NCI-H2029 treated with DMSO at 0.1 percent for 48 hours (cell line): ENCODE measurements at places on chromosomes 7 and 10.

DNA sequence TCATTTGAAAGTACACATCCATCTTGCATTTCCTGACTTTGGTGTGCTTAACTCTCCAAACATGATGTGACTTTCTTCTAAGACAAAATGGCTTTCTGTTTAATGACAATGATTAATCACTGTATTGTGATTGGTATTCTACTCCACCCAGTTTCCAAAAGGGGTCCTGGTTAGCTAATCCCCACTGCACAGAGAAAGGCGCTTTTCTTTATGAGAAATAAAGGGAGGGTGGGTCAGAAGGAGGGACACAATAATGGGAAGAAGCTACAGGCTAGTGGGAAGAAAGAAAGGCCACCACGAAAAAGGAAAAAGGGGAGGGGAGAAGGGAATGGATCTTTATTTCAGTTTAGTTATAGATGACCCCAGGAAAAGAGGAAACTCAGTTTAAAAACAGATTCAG lies 69.2 kb downstream of the PRTFDC1 start:
- DNase-seq = no peak

DNA sequence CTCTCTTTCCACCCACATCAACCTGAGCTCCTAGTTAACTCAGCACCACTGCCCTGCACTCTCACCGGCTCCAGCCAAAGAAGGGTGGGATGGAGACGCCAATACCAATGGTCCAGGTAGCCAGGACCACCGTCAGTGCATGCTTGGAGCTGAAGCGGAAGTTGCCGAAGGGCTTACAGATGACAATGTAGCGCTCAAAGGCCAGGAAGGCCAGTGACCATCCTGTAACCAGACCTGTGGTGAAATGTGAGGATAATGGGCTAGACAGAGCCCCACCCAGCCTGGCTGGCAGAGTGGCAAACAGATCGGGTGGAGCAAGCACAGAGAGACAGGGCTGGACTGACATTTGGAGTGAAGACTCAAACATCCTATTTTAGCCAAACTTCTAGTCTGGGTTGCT lies 673 bp downstream of the OPN1SW start:
- DNase-seq = no peak

- no peak for DNase-seq
These were observed 65.2 kb upstream of the PODXL start for GRCh38 chr7:131621652-131622051.

- DNase-seq = no peak
These were observed 18.0 kb downstream of the CAMK2B start for GRCh38 chr7:44307301-44307900.

- DNase-seq = no peak
These were observed 79.7 kb upstream of the FAM3C start for GRCh38 chr7:121475806-121476205.

GRCh38 chr10:86937502-86938154 lies 19.8 kb downstream of the MMRN2 start:
- DNase-seq = no peak

GRCh38 chr7:83201355-83201754 lies 38.7 kb upstream of the PCLO start:
- DNase-seq = no peak

DNA sequence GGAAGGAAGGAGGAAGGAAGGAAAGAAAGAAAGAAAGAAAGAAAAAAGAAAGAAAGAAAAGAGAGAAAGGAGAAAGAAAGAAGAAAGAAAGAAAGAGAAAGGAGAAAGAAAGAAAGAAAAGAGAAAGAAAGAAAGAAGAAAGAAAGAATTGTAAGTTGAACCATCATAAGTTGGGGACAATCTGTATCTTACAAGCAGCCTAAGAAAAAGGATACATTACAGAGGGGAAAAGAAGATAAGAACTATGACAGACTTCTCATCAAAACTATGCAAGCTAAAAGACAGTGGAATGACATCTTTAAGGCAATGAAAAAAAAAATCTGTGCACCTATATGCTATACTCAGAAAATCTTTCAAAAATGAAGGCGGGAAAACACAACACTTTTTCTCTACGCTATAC lies 50.3 kb upstream of the SP4 start:
- DNase-seq = no peak

DNA sequence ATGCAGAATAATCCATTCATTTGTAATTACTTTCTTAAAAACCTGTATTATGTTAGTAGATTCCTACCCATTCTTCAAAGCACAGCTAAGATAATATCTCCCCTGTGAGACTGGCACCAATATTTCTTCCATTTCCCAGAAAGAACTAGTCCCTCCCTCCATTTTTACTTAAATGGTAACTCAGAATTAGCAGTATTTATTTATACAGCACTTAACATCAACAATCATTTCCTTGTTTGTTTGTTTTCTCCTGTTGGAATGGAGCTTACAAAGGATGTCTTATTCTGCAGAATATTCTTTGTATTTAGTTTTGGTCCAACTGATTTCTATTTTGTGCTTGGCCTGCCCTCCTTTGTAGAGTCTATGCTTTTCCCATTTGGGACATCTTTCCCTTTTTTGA lies 32.1 kb upstream of the PTPN12 start:
- no peak for DNase-seq

DNA sequence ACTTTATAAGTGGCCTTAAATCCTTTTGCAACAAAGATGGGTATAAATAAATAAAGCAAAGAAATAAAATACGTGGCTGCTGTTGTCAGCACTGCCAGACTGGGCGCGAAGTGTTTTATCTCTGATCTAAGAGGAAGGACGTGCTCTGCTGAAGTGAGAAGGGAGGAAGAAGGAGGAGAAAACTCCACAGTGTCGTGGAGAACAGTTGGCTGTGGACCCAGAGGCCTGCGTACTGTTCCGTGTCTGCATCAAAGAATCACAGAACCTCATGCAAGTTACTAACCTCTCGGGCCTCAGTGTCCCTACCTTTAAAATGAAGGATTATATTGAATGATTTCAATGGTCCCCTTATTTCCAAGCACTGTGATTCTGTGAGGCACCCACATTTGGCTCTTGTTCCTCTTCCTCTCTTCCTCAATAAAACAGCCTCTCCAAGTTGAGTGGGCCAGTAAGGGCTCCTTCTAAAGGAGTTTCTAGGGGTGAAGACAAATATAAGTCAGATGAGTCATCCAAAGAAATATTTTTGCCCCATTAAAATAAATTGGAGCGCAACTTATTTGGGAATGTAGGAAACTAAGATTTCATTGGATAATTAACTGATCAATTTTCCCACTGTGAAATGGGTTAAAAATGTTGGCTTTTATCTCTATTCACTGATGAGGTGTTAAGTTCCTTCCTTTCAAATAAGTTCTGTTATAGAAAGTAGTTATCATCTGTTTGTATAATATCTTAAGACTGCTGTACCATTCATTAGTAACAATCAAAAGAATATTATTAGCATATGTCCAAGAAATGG lies 126.9 kb upstream of the EFCAB10 start:
- DNase-seq = no peak

DNA sequence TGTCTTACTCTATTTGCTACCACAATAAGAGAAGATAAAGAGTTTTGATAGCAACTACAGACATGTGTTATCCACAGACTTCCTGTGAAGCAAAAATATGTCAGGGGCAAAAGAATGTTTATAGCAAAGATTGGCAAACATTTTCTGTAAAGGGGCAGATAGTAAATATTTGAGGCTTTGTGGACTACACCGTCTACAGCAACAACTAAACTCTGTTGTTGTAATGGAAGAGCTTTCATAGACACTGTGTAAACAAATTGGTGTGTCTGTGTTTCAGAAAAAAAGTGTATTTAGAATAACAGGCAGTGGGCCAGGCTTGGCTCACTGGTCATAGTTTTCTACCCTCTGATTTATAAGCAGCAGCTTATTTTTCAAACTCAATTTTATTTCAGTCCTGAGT lies 521.4 kb downstream of the ANKRD7 start:
- no peak for DNase-seq

DNA sequence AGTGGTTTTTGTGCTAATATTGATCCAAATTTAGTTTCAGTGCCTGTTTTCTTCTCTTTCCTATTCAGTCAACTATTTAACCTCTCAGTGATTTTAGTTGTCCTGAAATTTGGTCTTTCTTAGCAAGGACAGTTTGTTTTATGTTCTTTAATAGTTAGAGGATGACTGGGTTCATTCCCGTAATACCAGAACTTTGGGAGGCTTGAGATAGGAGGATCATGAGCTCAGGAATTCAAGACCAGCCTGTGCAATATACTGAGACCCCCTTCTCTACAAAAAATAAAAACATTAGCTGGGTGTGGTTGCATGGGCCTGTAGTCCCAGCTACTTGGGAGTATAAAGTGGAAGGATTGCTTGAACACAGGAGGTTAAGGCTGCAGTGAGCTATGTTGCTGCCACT lies 148.3 kb downstream of the EXOC4 start:
- no peak for DNase-seq

GRCh38 chr7:115128154-115128553 lies 206.3 kb downstream of the MDFIC start:
- DNase-seq = no peak

DNA sequence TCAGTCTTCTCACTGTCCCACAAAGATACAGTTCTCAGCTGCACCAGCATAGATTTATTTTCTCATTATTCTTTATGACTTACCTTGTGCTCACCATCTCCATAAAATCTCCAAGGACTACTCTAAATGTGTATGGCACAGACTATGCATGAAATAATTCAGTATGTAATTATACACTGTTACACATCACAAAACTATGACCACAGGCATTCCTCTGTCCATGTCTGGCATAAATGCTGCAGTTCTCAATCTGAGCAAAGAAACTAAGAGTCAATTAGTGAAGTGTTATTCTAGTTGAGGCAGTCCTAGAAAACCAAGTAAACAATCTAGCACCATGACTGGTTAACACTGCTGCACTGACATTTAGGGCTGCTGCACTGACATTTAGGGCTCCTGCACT lies 2.7 kb downstream of the CYCS start:
- DNase-seq = no peak

DNA sequence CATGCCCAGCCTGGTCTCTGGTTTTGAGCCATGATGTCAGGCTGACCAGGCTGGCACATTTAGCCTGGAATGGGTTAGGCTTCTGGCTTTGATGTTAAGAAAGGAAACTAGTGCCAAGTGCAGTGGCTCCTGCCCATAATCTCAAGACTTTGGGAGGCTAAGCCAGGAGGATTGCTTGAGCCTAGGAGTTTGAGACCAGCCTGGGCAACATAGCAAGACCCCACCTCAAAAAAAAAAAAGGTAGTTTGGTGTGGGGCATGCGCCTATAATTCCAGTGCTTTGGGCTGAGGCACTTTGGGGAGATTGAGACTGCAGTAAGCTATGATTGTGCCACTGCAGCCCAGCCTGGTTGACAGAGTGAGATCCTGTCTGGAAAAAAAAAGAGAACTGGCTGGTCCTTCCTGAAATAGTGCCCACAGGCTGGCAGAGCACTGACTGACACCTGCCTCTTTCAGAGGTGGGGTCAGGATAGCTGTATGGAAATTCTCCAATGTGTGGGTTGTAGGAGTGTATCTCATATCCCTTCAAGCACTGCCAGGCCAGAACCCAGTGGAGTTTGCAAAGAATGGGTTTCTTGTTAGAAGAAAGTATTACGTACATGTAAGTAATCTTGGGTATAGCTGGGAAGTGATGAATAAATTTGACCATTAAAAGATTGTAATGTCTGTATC lies 61.3 kb downstream of the KAT6B start:
- no peak for DNase-seq

- no peak for DNase-seq
These were observed 851 bp downstream of the KIFBP start for GRCh38 chr10:68989317-68989990.

GRCh38 chr10:48880016-48880705 lies 59.5 kb downstream of the LRRC18 start:
- DNase-seq = no peak

DNA sequence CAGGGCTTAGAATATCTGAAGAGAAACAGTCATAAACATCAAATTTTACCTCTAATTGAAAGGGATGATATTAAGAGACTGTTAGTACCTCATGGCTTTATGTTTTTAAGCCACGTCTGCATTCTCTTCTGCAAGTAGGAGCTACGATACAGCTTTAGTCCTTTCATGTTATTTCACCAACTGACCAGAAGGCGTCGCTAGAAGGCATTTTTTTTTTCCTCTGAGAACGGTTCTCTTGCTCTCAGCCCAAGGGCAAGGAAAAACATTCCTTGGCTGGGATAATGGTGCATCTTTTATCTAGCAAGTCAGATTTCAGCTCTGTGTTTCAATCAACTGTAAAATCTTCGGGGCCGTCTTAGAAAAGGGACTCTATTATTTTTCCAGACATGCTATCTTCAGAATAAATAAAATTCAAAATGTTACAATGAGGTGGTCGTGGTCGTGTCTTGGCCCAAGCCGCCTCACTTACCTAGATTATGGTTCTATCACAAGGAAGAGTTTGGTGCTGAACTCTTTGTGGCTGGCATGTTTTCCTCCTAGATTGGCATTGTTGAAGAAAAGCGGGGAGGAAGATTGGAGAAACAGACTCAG lies 41.6 kb upstream of the LYZL2 start:
- DNase-seq = peak; percentile 10

- no peak for DNase-seq
These were observed 118.7 kb downstream of the MAD1L1 start for GRCh38 chr7:2114052-2114451.

- no peak for DNase-seq
These were observed 156.3 kb upstream of the C7orf33 start for GRCh38 chr7:148434181-148434757.

GRCh38 chr10:49844775-49845595 lies 82.9 kb upstream of the OGDHL start:
- no peak for DNase-seq

DNA sequence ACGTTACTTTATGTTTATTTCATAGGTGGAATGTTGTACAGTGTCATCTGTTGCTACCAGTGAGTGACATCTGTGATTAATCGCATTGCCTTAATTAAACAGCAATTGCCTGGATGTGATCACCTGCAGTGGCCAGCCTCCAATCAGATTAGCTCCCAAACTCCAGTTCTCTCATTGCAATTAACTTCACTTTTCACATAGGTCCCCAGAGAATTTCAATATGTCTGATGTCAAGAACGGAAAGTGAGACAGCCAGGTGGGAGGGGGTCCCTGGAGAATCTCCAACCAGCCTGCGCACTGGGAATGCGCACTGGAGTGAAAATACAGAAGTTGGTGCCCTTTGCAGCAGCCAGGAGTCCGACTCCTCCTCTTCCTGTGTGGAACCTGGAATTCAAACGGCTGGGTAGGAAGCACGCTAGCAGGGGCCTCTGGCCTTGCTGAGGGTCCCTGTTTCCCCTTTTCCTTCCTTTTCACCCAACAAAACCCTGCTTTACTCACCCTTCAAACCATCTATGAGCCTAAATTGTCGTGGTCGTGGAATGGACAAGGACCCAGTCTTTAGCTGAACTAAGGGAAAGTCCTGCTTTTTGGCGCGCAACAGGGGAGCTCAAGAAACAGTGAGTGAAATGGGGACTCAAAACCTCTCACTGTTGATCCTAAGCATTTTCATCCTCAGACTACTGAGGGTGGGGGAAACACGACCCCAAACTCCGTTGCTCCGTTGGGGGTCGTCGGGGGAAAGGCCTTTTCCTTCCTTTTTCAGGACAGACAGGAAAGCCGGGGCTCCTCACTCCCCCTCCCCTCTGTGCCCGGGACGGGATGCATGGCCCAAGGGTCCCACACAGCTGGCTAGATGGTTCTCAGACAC lies 1355.5 kb upstream of the LRRTM3 start:
- no peak for DNase-seq

- no peak for DNase-seq
These were observed 38.2 kb downstream of the SLC29A4 start for GRCh38 chr7:5320802-5321396.
